ENCODE measurements at places on chromosomes 7 and 10.
A peak's percentile ranks its signal among the peaks of the same experiment; 100 is the strongest.

DNA sequence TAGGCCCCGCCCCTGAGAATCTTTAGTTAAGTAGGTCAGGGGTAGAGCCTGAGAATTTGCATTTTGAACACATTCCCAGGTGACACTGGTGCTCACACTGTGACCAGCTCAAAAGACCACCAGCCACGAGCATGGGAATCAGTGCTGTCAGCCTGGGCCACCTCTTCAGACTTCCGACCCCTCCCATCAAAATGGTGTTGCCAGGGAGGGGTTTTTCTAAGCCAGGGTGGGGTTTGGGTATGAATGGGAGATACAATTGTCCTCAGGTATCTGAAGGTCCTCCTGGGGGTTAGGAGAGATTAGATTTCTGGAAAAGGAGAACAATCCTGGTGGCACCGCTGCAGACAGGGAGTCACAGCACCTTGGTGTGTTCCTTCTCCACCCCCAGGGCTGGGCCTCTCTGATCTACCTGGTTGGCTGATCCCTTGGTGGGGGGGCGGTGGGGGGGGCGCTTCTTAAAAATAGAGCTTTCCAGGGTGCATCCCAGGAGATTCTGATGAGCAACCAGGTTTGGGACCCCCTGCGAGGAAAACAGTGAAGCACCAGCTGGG, 111.5 kb upstream of the ANLN start:
- H3K36me3 ChIP-seq, result no peaks in the 10 kb centered on the region
- no peak for DNase-seq
- H3K27ac ChIP-seq, result no peak overlapping the region
- no peak overlapping the region for H3K4me3 ChIP-seq
- H3K27me3 ChIP-seq, result no peaks in the 10 kb centered on the region
- peaks cover 4% of the 10 kb centered on the region for H3K4me1 ChIP-seq

DNA sequence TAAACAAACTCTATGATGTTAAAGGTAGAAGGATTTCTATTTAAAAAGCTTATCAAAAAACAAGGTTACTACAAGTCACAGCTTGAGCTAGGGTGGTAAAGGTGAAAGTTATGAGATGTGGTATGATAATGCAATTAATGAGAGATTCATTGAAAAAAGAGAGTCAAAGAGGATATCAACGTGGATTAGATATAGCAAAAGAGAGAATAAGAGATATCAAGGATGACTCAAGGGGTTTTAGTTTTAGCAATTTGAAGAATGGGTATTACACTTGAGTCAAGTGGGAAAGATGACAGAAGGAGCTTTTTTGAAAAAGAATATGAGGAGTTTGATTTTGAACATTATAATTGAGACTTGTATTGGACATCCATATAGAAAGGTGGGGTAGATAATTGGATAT, 59.8 kb downstream of the NUTM2E start:
- no peaks in the 10 kb centered on the region for H3K36me3 ChIP-seq
- DNase-seq, result no peak
- no peaks in the 10 kb centered on the region for H3K4me1 ChIP-seq
- H3K27me3 ChIP-seq, result peaks cover 24% of the 10 kb centered on the region
- H3K4me3 ChIP-seq, result no peak overlapping the region

GRCh38 chr7:117731455-117731854, 141.8 kb downstream of the CTTNBP2 start:
- H3K4me3 ChIP-seq, result no peak overlapping the region
- peak; percentile 51 for DNase-seq
- H3K27ac ChIP-seq, result no peak overlapping the region
- no peaks in the 10 kb centered on the region for H3K4me1 ChIP-seq
- peaks cover 11% of the 10 kb centered on the region for H3K27me3 ChIP-seq
- no peaks in the 10 kb centered on the region for H3K36me3 ChIP-seq

DNA sequence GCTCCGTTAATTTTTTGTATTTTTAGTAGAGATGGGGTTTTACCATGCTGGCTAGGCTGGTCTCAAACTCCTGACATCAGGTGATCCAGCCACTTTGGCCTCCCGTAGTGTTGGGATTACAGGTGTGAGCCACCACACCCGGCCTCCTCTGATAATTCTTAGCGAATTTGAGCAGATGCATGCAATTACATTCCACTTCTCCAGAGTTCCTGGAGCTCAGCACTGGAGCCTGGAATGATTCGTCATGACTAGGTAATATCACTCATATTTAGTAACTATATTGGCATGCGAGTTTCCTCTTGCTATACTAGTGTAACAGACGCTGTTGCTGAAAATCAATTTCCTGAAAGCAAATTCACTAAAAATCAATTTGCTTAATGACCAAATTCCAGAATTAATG, 86.8 kb downstream of the MKX start:
- DNase-seq, result no peak
- no peak overlapping the region for H3K27ac ChIP-seq
- H3K4me3 ChIP-seq, result no peak overlapping the region
- peaks cover 19% of the 10 kb centered on the region for H3K27me3 ChIP-seq

DNA sequence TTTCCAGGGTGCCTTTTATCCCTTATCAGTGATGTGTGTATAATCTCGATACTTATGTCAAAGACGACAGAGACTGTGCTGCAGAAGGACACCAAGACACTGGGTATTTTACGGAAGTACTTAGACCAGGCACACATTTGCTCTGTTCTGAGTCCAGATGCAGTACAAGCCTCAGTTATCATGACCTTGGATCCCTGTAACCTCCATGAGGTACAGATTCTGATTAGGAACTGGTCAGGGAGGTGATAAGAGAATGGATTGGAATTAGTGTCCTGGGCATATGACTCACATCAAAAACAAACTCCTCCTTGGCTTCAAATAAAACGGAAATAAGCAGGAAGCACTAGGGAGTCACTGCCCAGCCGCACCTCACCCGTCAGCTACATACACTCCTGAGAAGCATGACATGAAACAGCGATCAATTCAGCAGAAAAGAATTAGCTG, 146.5 kb downstream of the SFMBT2 start:
- no peaks in the 10 kb centered on the region for H3K27me3 ChIP-seq
- peaks cover 39% of the 10 kb centered on the region for H3K4me1 ChIP-seq
- peaks cover 4% of the 10 kb centered on the region for H3K36me3 ChIP-seq
- no peak overlapping the region for H3K27ac ChIP-seq
- DNase-seq, result no peak
- no peak overlapping the region for H3K4me3 ChIP-seq

DNA sequence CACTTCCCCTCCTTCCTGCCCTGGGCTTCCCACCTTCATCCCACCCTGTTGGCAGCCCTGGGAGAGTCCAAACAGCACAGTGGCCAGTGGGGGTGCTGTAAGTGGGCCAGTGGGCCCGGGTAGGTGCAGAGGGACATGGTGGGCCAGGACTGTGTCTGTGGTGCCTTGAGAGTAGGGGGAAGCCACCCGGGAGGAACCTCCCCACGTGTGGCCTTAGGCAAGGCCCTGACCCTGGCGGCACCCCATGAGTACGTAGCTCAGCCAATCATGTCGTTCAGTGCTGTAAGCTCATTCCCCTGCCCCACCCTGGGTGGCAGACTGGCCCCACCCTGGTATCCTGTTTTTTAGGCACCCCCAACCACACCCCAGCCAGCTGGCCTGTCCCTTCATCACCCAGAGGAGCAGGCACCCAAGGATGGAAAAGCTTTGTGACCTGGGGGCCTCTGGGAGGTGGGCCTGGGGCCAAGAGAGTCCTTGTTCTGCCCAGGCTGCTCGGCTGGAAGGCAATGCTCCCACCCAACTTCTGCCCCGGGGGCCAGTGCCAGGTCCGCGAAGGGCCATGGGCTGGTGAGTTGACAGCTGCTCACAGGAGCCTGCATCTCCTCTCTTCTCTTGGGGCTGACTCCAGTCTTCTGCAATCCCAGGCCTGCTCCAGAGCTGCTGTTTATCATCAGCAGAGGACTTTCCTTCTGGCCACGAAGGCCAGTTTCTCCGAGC, 41.6 kb downstream of the TSPAN15 start:
- no peaks in the 10 kb centered on the region for H3K36me3 ChIP-seq
- H3K27ac ChIP-seq, result no peak overlapping the region
- no peaks in the 10 kb centered on the region for H3K4me1 ChIP-seq
- no peaks in the 10 kb centered on the region for H3K27me3 ChIP-seq

DNA sequence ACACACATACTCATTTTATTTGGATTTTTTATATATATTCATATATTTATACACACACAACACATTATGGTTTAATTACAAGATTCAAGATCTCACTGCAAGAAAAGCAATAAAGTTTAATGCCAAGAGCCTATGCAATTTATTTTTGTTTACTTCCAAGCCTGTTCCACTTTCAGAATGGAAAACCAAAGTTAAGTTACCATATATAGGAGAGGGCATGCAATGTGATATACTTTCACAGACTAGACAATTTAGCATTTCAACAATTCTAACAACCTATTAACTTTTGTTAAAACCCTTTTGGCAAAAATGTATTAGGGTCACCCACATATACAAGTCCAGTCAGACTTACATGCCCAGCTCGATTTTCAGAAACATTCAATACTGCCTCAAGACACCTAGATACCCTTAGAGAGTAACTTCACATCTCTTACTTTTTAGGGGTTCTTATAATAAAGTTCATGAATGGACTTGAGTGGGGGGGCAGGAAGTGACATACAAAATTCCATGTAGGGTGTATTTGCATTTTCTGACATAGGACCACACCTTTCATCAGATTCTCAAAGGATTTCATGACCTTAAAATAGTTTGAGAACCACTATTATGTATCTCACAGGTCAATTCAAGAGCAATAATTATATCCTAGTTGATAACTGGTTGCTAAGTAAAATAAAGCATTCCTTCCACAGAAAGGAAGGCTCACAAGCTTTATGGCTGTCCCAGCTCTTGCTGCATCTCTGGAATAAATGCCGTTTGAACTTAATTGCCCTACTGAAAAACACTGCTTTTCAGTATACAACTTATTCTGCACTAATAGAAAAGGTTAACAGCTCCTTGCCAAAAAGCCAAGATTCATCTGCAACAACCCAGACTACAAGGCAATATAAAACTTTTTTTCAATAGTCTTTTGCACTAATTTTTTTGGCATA, 2.5 kb downstream of the P4HA1 start:
- peak overlapping the region; percentile 69 for H3K27ac ChIP-seq
- H3K27me3 ChIP-seq, result no peaks in the 10 kb centered on the region
- peaks cover 32% of the 10 kb centered on the region for H3K4me1 ChIP-seq

- H3K27ac ChIP-seq, result no peak overlapping the region
- H3K27me3 ChIP-seq, result peaks cover 39% of the 10 kb centered on the region
- peaks cover 4% of the 10 kb centered on the region for H3K4me1 ChIP-seq
- DNase-seq, result peak; percentile 2
Observed at GRCh38 chr10:19817231-19817933, 1.1 kb downstream of the PLXDC2 start.

- H3K4me1 ChIP-seq, result no peaks in the 10 kb centered on the region
- no peak overlapping the region for H3K27ac ChIP-seq
- no peaks in the 10 kb centered on the region for H3K36me3 ChIP-seq
- no peaks in the 10 kb centered on the region for H3K27me3 ChIP-seq
- DNase-seq, result no peak
- H3K4me3 ChIP-seq, result no peak overlapping the region
Observed at GRCh38 chr7:40570223-40570622, 435.4 kb downstream of the SUGCT start.

DNA sequence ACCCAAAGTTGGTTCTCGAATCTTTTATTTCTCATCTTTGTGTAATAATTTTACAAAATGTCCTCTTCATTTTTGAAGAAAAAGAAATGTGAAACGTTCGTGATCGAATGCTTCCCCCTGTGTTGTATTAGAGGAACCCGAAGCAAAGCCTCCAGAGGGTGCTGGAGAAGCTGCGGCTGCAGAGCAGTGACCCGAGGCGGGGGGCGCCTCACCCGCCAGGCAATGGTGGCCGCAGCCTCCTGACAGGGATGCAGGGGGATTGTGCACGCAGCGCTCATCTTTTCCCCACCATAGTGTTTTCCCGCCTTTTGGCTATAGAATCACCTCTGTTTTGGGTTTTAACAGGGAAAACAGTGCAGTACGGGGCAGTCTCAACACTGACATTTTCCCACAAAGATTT, 307.5 kb upstream of the ANKRD30A start:
- H3K4me1 ChIP-seq, result no peaks in the 10 kb centered on the region
- no peak for DNase-seq
- no peaks in the 10 kb centered on the region for H3K27me3 ChIP-seq
- no peak overlapping the region for H3K4me3 ChIP-seq

DNA sequence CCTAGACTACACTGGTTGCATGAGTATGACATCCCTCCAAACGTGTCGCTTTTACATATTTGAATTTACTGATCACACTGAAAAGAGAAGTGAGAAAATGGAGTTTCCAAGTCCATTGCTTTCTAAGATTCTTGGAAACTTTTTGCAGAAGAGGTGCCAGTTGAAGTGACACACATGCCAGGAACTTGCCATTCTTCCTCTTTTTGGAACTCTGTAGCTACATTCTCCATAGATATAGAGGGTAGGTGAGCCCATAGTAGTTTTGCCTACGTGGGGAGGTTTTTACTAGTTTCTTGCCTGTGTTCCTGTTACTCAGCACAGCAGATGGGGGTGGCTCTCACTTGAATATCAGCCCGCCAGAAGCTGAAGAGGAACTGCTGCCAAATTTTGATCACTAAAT, 286.6 kb upstream of the NRP1 start:
- no peak for DNase-seq
- no peaks in the 10 kb centered on the region for H3K27me3 ChIP-seq
- no peak overlapping the region for H3K27ac ChIP-seq
- no peaks in the 10 kb centered on the region for H3K4me1 ChIP-seq
- H3K4me3 ChIP-seq, result no peak overlapping the region
- H3K36me3 ChIP-seq, result no peaks in the 10 kb centered on the region

GRCh38 chr7:93837245-93837644, 53.3 kb downstream of the TFPI2 start:
- no peak overlapping the region for H3K27ac ChIP-seq
- H3K27me3 ChIP-seq, result no peaks in the 10 kb centered on the region
- no peak for DNase-seq
- H3K4me3 ChIP-seq, result no peak overlapping the region
- H3K36me3 ChIP-seq, result no peaks in the 10 kb centered on the region
- no peaks in the 10 kb centered on the region for H3K4me1 ChIP-seq

DNA sequence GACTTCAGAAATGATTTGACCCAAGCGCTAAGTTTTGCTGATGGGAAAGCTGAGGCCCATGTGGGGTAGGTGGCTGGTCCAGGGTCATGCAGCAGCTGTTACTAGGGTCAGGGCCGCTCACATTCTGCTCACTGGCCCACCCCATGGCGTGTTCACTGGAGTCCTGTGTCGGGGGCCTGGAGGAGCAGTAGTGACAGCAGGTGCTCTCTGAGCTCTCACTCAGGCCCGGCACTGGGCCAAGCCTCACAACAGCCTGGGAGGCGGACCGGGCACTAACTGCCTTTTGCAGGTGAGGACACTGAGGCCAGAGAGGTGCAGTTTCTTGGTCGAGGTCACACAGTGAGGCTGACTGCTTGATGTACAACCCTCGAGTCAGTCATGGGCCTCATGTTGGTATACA, 82.7 kb downstream of the GLRX3 start:
- no peaks in the 10 kb centered on the region for H3K36me3 ChIP-seq
- peaks cover 1% of the 10 kb centered on the region for H3K27me3 ChIP-seq
- no peak for DNase-seq
- H3K4me1 ChIP-seq, result no peaks in the 10 kb centered on the region

DNA sequence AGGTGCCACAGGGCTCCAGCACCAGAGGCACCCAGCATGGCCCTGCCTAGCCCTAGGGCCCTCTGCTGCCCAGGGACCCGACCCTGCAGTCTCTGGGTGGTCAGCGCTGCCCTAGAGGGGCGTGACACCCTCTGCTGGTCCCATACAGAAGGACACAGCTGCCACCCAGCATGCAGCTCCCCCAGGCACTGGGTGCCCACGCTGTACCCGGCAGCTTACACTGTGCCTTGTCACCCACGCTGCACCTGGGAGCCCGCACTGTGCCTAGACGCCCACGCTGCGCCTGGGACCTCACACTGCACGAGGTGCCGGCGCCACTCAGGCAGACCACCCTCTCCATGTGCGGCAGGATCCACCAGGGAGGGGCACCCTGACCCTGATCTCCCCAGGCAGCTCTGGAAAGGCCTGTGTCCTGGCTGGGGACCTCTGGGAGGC, 55.2 kb downstream of the PWWP2B start:
- DNase-seq, result peak; percentile 65
- H3K36me3 ChIP-seq, result no peaks in the 10 kb centered on the region
- peaks cover 26% of the 10 kb centered on the region for H3K4me1 ChIP-seq

All from activated CD8-positive, alpha-beta T cell treated with anti-CD3 and anti-CD28 coated beads for 36 hours (primary cell).